Left ventricle myocardium inferior (tissue), 1 donor: ENCODE measurements at places on chromosomes 4 and X.

DNA sequence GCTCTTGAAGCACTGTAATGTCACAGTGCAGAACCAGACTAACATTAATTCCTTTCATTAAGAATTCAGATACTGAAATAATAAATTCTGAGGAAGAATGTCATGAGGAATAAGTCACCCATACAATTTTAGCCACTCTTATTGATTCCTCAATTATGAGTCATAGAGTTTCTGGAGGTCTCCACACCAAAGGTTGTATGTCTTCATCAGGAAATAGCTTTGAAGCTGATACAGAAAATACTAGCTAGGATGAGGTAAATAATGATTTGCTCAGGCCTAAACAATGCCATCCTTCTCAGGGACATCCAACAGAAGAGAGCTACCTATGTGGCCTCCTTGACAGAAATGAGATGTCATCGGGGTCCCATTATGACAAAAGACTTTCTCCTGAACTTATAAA lies 238.8 kb downstream of the OR13H1 start:
- H3K27me3 ChIP-seq = no peaks in the 10 kb centered on the region
- H3K4me3 ChIP-seq = no peak overlapping the region
- H3K36me3 ChIP-seq = no peaks in the 10 kb centered on the region
- H3K4me1 ChIP-seq = no peaks in the 10 kb centered on the region
- no peak for DNase-seq
- no peak overlapping the region for H3K27ac ChIP-seq

GRCh38 chr4:152385551-152385950 lies 150.3 kb downstream of the FBXW7 start:
- no peaks in the 10 kb centered on the region for H3K27me3 ChIP-seq
- DNase-seq = no peak
- H3K4me1 ChIP-seq = peaks cover 34% of the 10 kb centered on the region
- H3K27ac ChIP-seq = no peak overlapping the region
- no peak overlapping the region for H3K4me3 ChIP-seq

- no peaks in the 10 kb centered on the region for H3K27me3 ChIP-seq
- peak overlapping the region; percentile 95 for H3K27ac ChIP-seq
- peak overlapping the region; percentile 76 for H3K4me3 ChIP-seq
- peak; percentile 72 for DNase-seq
- H3K36me3 ChIP-seq = no peaks in the 10 kb centered on the region
- peaks cover 26% of the 10 kb centered on the region for H3K4me1 ChIP-seq
These were observed 10.2 kb downstream of the HNRNPH2 start for GRCh38 chrX:101417981-101418841.

DNA sequence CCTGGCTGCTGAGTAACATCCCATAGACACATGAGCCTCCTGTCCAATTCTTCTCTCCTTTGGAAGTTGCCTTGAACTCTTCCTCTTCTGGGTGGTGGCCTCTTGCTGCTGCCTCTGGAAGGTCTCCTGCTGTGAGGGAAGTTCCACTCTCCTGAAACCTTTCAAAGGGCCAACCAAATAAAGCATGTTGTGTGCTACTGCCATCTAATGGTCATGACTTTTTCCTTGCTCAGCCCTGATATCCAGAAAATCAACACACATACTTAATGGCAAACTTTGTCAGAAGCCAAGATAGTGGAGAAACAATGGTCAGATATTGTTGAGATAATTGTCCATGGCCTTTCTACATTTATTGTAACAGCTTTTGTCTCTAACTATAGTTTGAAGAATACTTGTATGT lies 19.1 kb upstream of the ZXDA start:
- H3K36me3 ChIP-seq = no peaks in the 10 kb centered on the region
- H3K4me3 ChIP-seq = no peak overlapping the region
- no peak overlapping the region for H3K27ac ChIP-seq
- DNase-seq = no peak
- H3K27me3 ChIP-seq = no peaks in the 10 kb centered on the region
